ENCODE measurements at places on chromosomes 7 and 10. TPM values are rescaled to one million over a fixed set of nuclear protein-coding genes. Genes with fewer than 3 reads are reported as not detected.

GRCh38 chr7:64307254-64308015 is 6.3 kb upstream of the ZNF736 start:
- no peak for DNase-seq

DNA sequence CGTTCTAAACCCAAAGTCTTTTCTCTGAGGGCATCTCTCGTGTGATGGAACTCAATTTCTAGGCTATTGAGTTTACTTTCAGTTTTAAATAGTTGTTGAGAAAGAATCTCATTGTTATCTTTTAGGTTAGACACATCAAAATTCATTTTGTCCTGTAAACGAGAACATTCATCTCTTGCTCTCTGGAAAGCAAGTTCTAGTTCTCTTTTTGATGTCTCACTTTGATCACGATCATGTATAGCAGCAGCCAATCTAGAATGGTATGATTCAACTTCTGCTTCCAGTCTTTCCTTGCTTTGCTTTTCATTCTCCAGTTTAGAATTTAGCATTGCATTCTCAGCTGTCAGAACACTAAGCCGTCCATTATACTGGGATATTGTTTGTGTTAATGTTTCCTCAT is 65.1 kb downstream of the ANKRD26 start:
- DNase-seq = no peak

GRCh38 chr10:47384148-47384921 is at the start of gene ZNF488:
Gene ZNF488 (minus strand): TSS chr10:47384293. CDS start chr10:47368829, 15,464 bp downstream.
- peak; percentile 92 for DNase-seq

DNA sequence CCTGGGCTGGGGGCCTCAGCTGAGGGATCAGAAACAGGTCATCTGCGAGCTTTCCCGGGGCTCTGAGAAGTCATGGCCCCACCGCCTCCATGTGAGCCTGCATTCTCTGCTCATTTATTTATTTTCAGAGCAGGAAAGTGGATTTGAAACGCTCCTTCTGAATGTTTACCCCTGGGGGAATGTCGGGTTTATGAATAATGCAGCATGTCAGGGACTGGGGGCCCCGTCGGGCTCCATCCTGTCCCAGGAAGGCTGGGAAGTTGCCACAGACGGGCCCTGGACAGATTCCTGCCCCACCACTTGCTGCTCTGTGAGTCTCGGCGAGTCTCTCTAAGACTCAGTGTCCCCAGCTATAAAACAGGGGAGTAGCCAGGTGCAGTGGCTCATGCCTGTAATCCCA is 11.9 kb upstream of the GTF2IRD1 start:
- no peak for DNase-seq

SLC16A9 gene
- 0.42 TPM for total RNA-seq

GRCh38 chr10:66832781-66833422 is 92.9 kb upstream of the LRRTM3 start:
- DNase-seq = no peak

- no peak for DNase-seq
Measured at GRCh38 chr7:116683786-116684185, 11.8 kb downstream of the MET start.

DNA sequence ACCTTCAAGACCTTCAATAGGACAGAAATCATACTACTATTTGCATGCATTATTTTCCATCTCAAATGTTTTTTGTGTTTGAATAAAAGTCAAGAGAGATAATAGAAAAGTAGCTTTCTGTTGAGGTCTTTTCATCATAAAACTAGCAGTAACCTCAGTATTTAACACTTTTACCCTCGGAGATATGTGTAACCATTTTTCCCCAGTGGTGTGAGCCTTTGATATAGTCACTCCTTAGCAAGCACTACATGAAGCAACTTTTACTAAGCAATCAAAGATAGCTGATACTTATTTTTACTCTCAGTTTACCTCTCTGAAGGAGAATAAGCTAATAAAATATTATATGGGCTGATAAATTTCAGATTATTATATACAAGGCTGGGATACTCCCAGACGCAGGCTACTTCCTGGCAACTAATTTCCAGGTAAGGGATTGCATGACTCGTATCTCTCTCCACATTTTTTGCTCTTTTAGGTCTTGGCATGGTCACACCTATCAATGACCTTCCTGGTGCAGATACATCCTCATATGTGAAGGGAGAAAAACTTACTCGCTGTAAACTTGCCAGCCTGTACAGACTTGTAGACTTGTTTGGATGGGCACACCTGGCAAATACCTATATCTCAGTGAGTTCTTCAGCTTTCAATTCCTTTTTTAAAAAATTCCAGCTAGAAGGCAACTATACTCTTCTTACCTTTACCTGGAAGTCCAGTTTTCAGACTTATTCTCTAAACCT is 91.5 kb upstream of the MXI1 start:
- DNase-seq = no peak

All from SJSA1 (cell line).